ENCODE measurements at places on chromosomes 11 and 22. TPM values are rescaled to one million over a fixed set of nuclear protein-coding genes. Genes with fewer than 3 reads are reported as not detected.

Gene STIM1
- 32.0 TPM for total RNA-seq

Gene UBE2L6
- total RNA-seq = 19.0 TPM

Gene TH
- total RNA-seq = not detected

DNA sequence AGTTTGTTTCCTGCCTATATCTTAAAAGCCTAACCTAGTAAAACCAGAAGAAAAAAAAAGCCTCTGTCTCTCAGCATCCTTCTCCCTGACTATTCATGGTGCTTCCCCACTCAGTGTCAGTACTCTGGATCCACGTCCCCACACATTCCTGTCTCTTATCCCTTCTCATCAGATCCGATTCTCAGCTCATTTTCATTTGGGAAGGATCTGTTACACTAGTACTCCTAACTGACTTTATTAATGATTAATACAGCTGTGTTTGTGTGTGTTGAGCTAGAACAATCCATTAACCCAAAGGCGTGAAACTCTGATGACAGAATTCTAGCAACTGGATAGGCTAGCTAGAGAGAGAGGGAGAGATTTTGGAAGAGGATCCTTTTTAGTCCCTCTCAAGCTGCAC lies 1.5 kb downstream of the PRRG4 start:
- no peaks in the 10 kb centered on the region for H3K36me3 ChIP-seq
- peaks cover 36% of the 10 kb centered on the region for H3K27me3 ChIP-seq
- DNase-seq = no peak
- H3K27ac ChIP-seq = no peak overlapping the region
- peaks cover 18% of the 10 kb centered on the region for H3K4me1 ChIP-seq
- H3K4me3 ChIP-seq = no peak overlapping the region

DNA sequence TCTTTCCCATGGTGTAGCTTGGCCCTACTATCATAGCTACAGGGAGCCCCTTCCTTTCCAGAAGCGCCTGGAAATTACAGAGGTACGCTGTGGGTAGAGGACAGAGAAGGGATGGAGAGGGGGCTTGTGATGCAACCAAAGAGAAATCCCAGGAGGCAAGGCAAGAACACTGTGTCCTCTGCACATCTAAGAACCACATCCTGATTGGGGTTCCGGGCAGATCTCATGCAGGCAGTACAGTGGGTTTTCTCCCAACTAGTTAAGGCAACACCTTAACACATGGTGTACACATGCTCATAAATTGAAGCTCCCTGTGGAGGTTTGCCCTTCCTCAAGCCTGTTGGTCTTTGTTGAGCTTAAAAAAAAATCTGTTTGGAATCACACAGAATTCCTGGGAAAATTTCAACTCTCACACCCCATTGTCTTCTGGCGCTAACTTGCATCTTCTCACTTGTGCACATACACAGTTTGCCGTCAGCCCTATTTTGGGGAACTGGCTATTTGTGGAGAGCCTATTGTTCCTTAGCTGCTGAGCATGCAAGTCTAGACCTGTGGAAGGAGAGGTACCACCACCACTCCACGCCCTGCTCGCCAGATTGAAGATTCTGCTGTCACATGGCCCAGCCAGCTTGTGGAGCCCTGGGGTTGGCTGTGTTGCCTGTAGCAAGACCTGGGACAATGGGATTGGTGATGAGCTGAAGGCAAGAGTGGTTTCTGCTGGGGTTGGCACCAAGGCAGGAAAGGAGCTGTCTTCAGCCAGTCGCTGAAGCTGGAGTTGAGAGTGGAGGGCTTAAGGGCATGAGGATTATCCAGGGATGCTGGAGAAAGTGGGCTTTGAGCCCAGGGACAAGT lies 52.4 kb downstream of the ALX4 start:
- H3K4me1 ChIP-seq = peaks cover 13% of the 10 kb centered on the region
- H3K27me3 ChIP-seq = no peaks in the 10 kb centered on the region
- peaks cover 8% of the 10 kb centered on the region for H3K36me3 ChIP-seq
- H3K27ac ChIP-seq = no peak overlapping the region
- H3K4me3 ChIP-seq = no peak overlapping the region

GRCh38 chr22:39546889-39547586 lies 14.5 kb upstream of the RPS19BP1 start:
- H3K27me3 ChIP-seq = peaks cover 95% of the 10 kb centered on the region
- H3K36me3 ChIP-seq = no peaks in the 10 kb centered on the region
- H3K27ac ChIP-seq = no peak overlapping the region
- H3K4me1 ChIP-seq = no peaks in the 10 kb centered on the region

- no peak overlapping the region for H3K4me3 ChIP-seq
- no peak for DNase-seq
- H3K36me3 ChIP-seq = no peaks in the 10 kb centered on the region
- H3K4me1 ChIP-seq = peaks cover 9% of the 10 kb centered on the region
- H3K27ac ChIP-seq = no peak overlapping the region
Observed at GRCh38 chr11:42992594-42992993, 319.2 kb upstream of the API5 start.

DNA sequence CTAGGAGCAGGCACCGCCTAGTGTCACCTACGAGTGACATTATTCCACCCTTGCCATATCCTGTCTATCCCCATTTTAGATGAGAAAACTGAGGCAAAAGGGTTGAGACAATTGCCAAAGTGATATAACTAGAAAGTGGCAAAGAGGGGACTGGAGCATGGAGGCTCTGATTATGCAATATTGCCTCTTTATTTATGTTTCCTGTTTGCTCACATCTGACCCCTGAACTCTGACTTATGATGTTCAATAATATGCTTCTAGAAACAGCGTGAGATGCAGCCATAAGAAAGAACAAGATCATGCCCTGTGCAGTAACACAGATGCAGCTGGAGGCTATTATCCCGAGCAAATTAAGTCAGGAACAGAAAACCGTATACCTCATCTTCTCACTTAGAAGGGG lies 7.7 kb downstream of the ELF5 start:
- H3K4me3 ChIP-seq = no peak overlapping the region
- H3K36me3 ChIP-seq = no peaks in the 10 kb centered on the region
- no peaks in the 10 kb centered on the region for H3K27me3 ChIP-seq
- no peak for DNase-seq
- H3K27ac ChIP-seq = no peak overlapping the region

DNA sequence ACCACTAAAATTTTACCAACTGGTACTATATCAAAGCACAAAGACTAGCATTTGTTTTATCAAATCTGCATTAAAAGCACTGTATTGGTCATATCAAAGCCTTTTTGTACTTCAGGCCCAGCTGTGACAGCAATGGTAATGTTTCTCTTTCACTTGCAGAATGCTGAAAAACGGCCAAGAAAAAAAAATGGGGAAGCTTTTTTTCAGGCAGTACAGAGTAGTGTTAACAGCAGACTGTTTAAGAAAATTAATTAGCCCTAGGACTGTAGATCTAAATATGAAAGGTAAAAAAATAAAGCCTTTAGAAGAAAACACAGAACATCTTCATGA lies 33.3 kb downstream of the DENND5A start:
- peak overlapping the region; percentile 83 for H3K27ac ChIP-seq
- H3K4me3 ChIP-seq = peak overlapping the region; percentile 56
- no peaks in the 10 kb centered on the region for H3K27me3 ChIP-seq
- no peak for DNase-seq
- peaks cover 65% of the 10 kb centered on the region for H3K4me1 ChIP-seq
- H3K36me3 ChIP-seq = no peaks in the 10 kb centered on the region

DNA sequence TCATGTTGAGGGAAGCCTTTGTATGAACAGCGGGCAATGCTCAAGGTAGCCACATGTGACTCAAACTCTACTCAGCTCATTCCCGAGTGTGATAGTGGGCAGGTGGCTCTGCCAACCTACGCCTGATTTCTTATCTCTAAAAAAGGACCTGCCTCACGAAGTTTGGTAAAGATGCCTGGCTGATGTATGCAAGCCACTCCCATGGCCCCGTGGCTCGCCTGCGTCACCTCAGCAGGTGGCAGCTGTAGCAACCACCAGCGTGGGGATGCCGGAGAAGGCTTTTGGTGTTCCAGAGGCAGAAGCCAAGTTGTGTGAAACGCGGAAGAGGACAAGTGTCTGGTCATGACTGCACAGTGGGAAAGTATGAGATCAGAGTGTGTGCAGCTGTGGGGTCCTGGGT lies 5.4 kb downstream of the FADS2 start:
- no peak overlapping the region for H3K4me3 ChIP-seq
- no peaks in the 10 kb centered on the region for H3K27me3 ChIP-seq
- H3K27ac ChIP-seq = peak overlapping the region; percentile 76
- H3K4me1 ChIP-seq = peaks cover 76% of the 10 kb centered on the region
- H3K36me3 ChIP-seq = no peaks in the 10 kb centered on the region
- DNase-seq = no peak

DNA sequence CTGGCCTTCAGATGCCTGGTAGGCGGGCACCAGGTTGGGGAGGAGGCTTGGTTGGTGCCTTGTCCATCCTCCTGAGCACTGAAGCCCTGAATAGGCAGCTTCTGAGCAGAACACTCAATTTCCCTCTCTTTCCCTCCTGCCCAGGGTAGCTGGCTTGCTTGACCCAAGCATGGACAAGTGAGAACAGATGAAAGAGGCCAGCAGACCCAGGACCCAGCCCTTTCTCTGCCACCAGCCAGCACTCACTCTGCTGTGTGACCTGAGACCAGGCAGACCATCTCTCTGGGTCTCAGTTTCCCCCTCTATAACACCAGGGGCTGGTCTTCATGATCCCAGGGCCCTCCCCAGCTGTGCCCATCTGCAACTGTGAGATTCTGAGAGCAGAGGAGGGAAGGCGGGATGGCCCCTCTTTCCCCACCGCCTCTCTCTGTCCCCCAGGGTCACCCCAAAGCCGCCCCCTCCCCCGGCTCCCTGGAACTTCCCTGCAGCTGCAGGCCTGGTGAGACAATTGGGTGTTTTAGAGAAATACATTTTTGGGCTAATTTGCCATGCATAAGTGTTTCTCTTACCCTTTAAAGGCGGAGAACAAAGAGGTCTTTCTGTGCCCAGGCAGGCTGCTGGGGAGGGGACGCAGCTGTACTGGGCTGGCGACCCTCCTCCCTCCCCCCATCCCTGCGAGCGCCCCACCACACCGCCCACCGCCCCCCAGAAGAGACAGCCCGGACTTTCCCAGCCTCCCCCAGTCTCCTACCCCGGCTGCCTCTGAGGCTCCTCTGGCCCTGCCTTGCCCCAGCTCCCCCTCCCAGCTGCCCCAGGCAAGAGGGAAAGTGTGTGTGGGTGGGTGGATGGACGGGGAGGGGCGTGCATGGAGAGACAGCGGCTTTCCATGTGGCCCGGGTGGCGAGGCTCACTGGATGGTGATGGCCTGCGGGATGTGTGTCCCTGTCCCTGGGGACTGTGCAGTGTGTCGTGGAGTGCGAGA lies 30.8 kb upstream of the PICK1 start:
- peak overlapping the region; percentile 48 for H3K27ac ChIP-seq
- H3K36me3 ChIP-seq = no peaks in the 10 kb centered on the region
- no peaks in the 10 kb centered on the region for H3K27me3 ChIP-seq
- no peak for DNase-seq
- H3K4me1 ChIP-seq = peaks cover 4% of the 10 kb centered on the region

DNA sequence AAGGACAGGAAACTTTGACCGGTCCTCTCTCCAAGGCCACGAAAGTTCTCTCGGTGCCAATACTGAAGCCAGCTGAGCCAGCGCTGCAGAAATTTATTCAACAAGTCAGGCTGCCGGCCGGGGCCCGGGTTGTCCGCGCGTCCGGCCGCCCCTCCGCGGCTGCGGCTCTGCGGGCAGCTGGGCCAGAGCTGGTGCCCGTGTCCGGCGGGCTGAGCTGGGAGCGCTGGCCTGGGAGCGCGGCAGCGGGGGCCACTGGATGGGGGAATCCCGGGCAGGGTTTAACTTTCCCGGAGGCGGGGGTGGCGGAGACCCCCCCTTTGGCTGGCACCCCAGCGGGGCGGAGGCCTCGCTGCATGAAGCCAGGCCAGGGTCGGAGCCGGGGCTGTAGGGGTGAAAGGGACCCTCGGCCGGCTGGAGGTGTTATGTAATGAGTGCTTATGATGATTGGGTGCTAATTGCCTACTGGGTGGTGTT lies 12.3 kb upstream of the CACNA1I start:
- H3K4me1 ChIP-seq = peaks cover 7% of the 10 kb centered on the region
- H3K36me3 ChIP-seq = no peaks in the 10 kb centered on the region
- no peak for DNase-seq
- no peak overlapping the region for H3K27ac ChIP-seq
- H3K4me3 ChIP-seq = peak overlapping the region; percentile 50

- H3K4me1 ChIP-seq = peaks cover 62% of the 10 kb centered on the region
- H3K4me3 ChIP-seq = peak overlapping the region; percentile 32
Observed at GRCh38 chr11:15969701-15970329, 386.5 kb downstream of the SOX6 start.

- H3K27me3 ChIP-seq = no peaks in the 10 kb centered on the region
- H3K36me3 ChIP-seq = peaks cover 43% of the 10 kb centered on the region
- peaks cover 7% of the 10 kb centered on the region for H3K4me1 ChIP-seq
- no peak overlapping the region for H3K4me3 ChIP-seq
Observed at GRCh38 chr11:74612877-74613276, 20.5 kb downstream of the POLD3 start.

DNA sequence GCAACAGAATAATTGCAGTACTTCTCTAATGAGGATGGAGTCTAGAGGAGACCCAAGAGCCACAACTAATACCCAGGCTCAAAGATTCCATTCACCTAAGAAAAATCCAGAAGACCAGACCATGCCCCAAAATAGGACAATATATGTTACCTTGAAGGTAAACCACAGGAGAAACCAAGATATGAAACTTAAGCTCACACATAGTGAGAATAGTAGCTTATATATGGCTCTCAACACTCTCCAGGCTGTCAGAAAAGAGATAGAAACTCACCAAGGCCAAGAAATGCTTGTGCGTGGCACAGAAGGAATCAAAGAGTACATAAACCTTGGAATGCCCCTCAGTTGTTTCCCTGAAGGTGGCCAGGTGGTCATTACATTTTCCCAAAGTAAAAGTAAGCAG lies 9.1 kb downstream of the FAM111A start:
- no peak overlapping the region for H3K4me3 ChIP-seq
- no peaks in the 10 kb centered on the region for H3K27me3 ChIP-seq
- no peak for DNase-seq
- peaks cover 17% of the 10 kb centered on the region for H3K36me3 ChIP-seq
- H3K27ac ChIP-seq = no peak overlapping the region

GRCh38 chr11:129722529-129722928 lies 93.1 kb upstream of the TMEM45B start:
- H3K27me3 ChIP-seq = peaks cover 51% of the 10 kb centered on the region
- no peaks in the 10 kb centered on the region for H3K36me3 ChIP-seq
- H3K4me1 ChIP-seq = no peaks in the 10 kb centered on the region
- DNase-seq = no peak
- no peak overlapping the region for H3K27ac ChIP-seq

GRCh38 chr22:27456696-27457503 lies 344.7 kb downstream of the MN1 start:
- H3K36me3 ChIP-seq = no peaks in the 10 kb centered on the region
- H3K4me1 ChIP-seq = no peaks in the 10 kb centered on the region
- H3K27me3 ChIP-seq = peaks cover 88% of the 10 kb centered on the region
- no peak overlapping the region for H3K27ac ChIP-seq
